ENCODE measurements at places on chromosomes 6 and 20.

DNA sequence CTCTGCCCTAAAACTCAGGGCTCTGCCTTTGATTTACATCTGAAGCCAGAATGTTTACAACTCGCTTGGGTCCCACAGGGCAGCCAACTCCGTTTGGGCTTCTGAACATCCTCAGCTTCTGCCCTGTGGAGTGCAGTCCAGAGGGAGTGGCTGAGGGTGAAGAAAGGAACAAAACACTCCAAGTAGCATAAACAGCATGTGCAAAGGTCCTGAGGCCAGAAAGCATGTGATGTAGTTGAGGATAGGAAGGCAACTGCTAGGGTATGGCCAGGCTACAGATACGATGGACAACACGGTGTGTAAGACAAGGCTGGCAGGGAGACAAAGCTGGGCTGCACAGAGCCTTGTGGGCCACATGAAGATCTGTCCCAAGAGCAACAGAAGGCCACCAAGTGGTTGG is 12.5 kb downstream of the JAG1 start:
- no peak for DNase-seq

DNA sequence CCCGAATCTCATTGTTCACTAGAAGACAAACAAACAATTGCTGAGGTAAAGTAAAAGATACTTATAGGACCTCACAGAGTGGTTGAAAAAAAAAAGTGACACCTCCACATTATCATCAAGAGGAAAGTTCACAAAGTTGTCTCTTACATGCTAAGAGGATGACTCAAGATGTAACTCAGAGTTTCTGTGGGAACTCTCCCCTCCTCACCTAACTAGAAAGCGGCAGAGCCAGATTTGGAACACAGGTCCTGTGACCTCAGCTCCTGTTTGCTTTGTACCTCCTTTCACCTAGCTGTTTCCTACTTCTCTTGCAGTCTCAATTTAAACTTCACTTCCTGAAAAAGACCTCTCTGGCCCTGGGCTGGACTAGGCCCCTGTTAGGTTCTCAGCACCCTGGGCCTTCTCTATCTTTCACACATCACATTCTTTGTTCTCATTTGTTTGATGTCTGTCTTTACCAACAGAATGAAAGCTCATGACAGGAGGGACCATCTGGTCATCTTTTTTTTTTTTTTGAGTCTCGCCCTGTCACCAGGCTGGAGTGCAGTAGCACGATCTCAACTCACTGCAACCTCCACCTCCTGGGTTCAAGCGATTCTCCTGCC is 60.8 kb downstream of the CD24 start:
- DNase-seq: no peak

DNA sequence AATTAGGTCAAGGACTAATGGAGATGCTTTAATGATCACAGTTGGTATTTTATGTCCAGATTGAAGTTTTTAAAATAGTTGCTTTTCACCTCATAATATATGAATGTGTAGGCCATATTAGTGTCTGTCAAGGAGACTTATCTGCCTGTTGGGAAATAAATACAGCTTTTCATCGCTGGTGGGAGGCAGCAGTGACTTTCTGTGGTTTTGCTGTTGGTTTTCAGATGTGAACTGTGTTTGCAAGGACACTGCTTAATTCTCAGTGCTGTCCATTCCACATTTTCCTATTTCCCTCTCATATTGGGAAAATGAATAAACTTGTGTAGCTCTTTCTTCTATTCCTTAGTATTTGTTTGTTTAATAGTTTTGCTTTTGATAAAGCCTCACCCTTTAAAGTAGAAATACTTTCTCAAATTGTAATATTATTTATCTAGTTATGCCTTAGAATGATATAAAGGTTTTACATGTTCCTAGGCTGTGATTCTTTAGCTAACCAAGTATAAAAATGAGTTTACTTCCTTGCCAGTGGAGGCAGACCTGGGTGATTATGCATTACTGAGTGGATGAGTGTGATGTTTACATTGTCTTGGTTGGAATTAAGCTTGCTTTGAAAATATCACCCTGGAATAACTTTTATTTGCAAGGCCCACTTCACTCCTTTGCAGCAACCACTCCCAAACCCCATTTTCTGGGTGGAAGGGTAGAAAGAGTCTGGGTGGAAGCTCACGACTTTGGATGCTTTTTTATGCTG is 3.3 kb downstream of the PLCB4 start:
- DNase-seq: no peak

GRCh38 chr6:134732763-134733162 is 217.1 kb downstream of the ALDH8A1 start:
- DNase-seq: no peak

- DNase-seq: no peak
Measured at GRCh38 chr6:101730954-101731353, 337.4 kb downstream of the GRIK2 start.

- no peak for DNase-seq
Measured at GRCh38 chr6:57183336-57183735, 11.2 kb downstream of the BAG2 start.

DNA sequence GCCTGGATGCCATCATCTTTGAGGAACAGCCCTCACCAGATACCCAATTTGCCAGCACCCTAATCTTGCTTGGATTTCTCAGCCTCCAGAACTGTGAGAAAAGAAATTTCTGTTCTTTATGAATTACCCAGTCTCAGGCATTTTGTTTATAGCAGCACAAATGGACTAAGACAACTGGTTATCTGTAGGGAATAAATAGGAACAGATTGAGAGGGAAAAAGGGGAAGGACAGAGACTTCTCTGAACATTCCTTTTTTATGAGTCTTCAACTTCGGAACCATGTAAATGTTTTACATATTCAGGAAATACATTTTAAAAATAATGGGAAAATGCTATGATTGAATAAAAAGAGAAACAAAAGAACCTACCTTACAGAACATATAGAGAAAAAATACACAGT is 20.9 kb downstream of the KCTD20 start:
- DNase-seq: no peak

- DNase-seq: no peak
Measured at GRCh38 chr20:47224300-47224791, 132.2 kb downstream of the ZMYND8 start.

DNA sequence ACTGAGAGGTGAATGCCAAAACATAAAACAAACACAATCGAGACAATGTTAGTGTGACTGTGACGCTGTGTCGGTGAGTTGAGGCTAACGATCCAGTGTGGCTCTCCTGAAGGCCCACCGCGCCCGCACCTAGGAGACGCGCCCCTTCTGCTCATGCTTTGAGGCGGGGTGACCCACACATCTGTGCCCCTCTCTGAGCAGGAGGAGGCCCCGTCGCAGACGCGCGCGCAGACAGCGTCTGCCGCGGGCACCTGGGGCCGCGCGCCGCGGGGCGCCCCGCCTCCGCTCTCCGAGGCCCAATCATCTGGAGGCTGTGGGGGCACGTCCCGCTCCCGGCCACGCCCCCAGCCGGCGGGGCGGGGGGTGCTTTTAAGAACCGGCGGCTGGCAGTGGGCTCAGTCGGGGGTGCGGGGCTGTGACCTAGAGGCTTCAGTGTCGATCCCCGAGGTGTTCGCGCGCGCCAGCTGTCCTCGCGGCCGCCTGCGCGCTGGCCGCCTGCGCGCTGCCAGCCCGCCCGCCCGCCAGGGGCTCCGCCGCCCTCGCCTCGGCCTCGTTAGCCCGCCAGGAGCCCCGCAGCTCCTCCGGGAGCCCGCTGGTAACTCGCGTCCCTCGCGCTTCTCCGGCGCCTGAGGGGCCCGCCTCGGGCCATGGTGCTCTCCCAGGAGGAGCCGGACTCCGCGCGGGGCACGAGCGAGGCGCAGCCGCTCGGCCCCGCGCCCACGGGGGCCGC is at the start of gene SLC16A10:
TSS of gene SLC16A10 (plus strand) at position 398 of the 730 bp plus-strand sequence. CDS start at position 648, 250 bp downstream.
- peak; percentile 65 for DNase-seq

- no peak for DNase-seq
Measured at GRCh38 chr6:42618105-42618504, 54.3 kb downstream of the UBR2 start.

DNA sequence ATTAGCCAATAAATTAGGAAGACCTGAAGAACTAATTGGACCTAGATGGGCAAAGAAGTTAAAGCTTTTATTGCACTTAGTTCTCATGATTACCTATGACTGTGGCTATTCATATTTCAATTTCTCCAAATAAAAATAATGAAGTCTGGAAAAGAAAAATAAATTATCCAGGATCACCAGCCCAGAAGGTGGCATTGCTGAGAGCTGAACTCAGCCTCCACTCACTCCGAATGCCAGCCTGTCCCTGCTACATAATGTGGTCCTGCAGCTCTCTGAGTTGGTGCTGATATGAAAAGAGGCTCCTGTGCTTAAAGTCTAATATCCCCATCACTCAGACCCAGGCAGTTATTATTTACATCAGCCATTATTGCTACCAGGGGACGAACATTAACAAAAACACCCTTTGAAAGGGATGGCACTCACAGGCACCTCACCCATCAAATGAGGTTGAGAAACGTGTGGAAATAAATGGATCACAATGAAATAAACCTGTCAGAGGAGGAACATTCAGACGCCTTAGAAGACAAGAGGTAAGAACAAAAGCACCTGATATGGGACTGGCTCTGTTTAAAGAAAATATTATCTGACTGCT is 649.7 kb upstream of the CHD6 start:
- no peak for DNase-seq

- no peak for DNase-seq
Measured at GRCh38 chr20:16072220-16072619, 501.0 kb downstream of the KIF16B start.

DNA sequence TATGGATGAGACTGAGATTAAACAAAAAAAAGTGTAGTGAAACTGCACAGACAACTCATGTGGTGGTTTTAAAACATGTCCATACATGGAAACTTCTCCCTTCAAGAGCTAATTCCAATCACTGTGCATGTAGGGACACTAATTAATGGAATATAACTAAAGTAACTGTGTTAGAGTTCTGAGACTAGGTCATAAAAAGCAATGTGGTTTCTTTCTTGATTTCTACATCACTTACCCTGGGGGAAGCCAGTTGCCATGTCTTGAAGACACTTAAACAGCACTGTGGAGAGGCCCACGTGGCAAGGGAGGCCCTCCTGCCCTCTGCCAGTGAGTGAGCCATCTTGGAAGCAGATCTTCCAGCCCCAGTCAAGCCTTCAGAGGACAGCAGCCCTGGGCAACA is 118.2 kb upstream of the DST start:
- DNase-seq: no peak

- no peak for DNase-seq
Measured at GRCh38 chr6:20400456-20401204, 1.0 kb upstream of the E2F3 start.

DNA sequence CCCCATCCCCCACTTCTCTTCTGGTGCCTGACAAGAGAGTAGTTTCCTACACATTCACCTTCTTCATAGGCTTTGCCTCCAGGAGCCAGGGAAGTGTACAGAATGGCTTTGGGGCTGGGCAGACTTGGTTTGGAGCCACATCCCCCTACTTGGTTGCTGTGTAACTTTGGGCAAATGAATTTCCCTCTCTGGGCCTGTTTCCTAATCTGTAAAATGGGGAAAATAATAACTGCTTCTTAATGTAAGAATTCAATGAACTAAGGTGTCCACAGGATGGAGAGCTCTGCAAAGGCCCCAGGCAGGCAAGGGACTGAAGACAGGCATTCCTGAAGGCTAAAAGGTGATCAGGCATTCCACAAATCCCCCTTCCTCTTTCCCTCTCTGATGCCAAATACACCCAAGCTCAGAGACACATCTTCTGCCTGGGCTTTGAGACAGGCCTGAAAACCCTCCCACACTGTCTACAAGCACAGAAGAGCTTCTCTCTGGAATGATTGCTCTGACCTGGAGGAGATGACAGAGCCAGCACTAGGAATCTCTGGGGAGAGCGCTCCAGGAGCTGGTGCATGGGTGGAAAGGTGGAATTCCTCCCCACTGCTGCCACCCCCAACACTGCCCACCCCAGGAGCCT is 6.9 kb upstream of the C20orf203 start:
- DNase-seq: no peak

GRCh38 chr20:5033566-5033965 is 32.3 kb upstream of the SLC23A2 start:
- DNase-seq: no peak

GRCh38 chr20:36367907-36368799 is 62.0 kb downstream of the DLGAP4 start:
- DNase-seq: no peak

DNA sequence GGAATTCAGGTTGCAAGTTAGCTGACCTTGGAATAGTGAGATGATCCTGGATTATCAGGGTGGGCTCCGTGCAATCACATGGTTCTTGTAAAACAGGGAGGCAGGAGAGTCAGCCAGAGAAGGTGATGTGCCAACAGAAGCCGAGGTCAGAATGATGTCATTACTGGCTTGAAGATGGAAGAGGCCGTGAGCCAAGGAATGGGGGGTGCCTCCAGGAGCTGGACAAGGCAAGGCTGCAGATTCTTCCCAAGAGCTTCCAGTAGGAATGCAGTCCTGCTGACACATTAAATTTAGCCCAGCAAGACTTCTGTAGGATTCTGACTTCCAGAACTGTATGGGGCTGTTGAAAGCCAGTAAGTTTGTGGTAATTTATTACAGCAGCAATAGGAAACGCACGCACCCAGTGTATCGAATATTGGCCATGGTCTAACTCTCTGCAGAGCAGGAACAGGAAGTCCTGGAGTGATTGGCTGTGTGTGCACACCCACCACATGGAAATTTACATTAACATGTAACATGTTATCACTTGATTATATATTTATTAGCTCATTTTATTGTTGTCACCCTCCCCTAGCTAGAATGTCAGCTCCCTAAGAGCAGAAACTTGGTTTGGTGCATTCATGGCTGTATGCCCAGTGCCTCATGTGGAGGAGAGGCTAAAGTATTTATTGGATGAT is 19.1 kb downstream of the SLC24A3 start:
- DNase-seq: no peak

DNA sequence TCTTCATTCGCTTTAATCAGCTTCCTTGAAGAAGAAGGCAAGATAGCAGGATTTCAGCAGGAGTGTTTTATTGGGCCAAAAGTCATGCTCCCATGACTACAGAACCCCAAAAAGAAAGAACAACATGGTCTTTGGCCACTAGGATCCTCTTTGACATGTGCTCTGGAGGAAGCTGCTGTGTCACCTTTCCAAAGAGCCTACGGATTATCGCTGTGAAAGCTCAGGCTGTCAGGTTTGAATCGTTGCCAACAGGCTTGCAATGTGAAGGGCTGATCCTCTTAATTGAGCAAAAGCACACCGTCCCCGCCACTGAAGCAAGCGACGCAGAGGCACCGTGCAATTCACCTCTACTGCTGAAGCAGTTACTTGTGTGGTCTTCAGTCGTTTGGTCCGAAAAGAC is 29.0 kb downstream of the MYLIP start:
- no peak for DNase-seq

- DNase-seq: no peak
Measured at GRCh38 chr6:159973951-159974350, 5.1 kb downstream of the IGF2R start.

- DNase-seq: no peak
Measured at GRCh38 chr6:154164397-154164796, 125.4 kb downstream of the OPRM1 start.

GRCh38 chr20:54088430-54088829 is 18.0 kb upstream of the BCAS1 start:
- DNase-seq: no peak

DNA sequence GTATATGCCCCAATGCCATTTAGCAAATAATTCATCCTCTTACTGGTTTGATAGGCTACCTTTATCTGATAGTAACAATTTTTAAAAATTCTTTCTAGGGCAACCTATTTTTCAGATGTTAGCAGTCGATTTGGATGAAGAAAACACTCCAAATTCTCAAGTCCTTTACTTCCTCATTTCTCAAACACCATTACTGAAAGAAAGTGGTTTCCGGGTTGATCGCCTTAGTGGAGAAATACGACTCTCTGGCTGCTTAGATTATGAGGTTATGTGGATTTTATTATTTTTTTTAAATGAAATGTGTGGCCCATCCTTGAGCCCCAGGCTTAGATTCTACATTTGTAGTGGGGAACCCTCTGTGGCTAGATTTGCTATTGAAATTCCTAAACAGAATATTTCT is 26.3 kb downstream of the CDH26 start:
- DNase-seq: no peak
